ENCODE measurements at places on chromosomes 5 and 9. TPM values are rescaled to one million over a fixed set of nuclear protein-coding genes. Genes with fewer than 3 reads are reported as not detected.

- no peak overlapping the region for H3K27ac ChIP-seq
- peaks cover 20% of the 10 kb centered on the region for H3K4me1 ChIP-seq
- H3K27me3 ChIP-seq, result peaks cover 100% of the 10 kb centered on the region
Observed at GRCh38 chr9:132586830-132587591, 4.6 kb downstream of the BARHL1 start.

- peaks cover 20% of the 10 kb centered on the region for H3K36me3 ChIP-seq
- no peak overlapping the region for H3K4me3 ChIP-seq
- DNase-seq, result no peak
- H3K27me3 ChIP-seq, result no peaks in the 10 kb centered on the region
- H3K4me1 ChIP-seq, result no peaks in the 10 kb centered on the region
- H3K27ac ChIP-seq, result no peak overlapping the region
Observed at GRCh38 chr9:93296889-93297480, 113.0 kb downstream of the WNK2 start.

DNA sequence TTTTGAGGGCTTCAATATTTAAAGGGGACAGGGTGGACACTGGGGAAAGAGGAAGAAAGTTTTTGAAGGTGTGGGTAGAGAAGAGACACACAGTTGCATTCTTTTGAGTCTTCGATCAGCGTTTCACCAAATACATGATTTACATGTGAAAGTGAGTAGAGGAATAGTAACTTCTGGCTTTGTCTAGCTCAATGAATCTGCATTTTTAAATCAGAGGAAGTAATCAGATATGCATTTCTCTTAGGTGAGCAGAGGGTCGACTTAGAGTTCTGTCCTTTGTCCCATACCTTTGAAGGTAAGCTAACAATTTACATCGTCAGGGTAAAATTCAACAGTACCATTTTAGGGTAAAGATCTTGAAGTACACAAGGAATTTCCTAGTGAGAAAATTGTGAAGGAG, 406.4 kb upstream of the ZNF462 start:
- H3K27ac ChIP-seq, result no peak overlapping the region
- DNase-seq, result no peak
- no peaks in the 10 kb centered on the region for H3K27me3 ChIP-seq
- H3K36me3 ChIP-seq, result no peaks in the 10 kb centered on the region

The MPDZ gene
- 62.9 TPM for total RNA-seq

DNA sequence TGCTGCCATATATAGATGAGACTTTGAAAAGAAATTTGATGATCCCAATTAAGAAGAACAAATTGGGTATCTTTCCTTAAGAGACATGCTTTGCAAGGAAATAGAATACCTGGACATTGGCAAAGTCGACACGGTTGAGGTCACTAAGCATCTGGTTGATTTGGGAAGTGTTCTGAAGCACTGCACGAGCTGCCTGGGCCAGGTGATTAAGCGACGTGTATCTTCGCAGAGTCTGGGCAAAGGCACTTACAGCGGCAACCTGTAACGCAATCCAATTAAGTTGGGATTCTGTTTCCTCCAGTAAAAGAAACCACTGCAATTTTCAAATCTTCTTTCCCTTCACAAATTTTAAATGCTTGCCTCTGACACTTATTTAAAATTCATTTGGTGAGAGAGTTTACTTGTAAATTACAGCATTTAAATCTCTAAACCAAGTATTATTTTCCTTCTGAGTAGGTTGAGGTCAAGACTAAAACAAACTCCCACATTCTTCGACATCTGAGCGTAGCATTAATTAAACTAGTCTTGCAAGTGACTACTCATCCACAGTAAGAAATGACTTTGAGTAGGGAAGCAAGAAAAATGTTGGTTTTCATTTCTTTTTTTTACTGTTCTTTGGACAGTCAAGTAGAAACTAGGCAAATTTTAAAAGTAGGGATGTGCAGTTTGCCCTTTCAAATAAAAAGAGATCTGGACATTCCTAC, 262.8 kb downstream of the RFX3 start:
- DNase-seq, result no peak
- no peak overlapping the region for H3K27ac ChIP-seq
- no peaks in the 10 kb centered on the region for H3K27me3 ChIP-seq
- no peak overlapping the region for H3K4me3 ChIP-seq

DNA sequence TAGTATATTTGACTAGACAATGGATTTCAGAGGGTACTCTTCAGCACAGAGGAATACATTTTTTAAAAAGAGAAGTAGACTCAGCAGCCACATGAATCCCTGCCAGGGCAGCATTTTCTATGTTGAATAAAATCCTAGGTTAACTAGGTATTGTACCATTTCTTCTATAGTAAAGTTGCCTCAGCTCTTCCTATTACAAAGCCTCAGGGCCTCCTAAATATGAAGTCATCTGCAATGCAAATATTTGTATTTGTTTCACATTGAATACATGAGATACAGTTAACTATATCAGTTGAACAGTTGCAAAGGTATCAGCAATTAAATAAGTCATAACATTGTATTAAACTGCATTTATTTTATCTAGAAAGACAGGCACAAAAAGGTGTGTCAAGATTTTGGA, 59.5 kb downstream of the NUDT12 start:
- H3K27ac ChIP-seq, result no peak overlapping the region
- H3K36me3 ChIP-seq, result no peaks in the 10 kb centered on the region
- no peaks in the 10 kb centered on the region for H3K4me1 ChIP-seq
- H3K4me3 ChIP-seq, result no peak overlapping the region

- no peak for DNase-seq
- no peak overlapping the region for H3K4me3 ChIP-seq
- peak overlapping the region; percentile 100 for H3K27ac ChIP-seq
- H3K27me3 ChIP-seq, result no peaks in the 10 kb centered on the region
Observed at GRCh38 chr5:149544028-149544420, 7.2 kb downstream of the CSNK1A1 start.

The TMOD1 gene
- total RNA-seq, result 41.7 TPM

DNA sequence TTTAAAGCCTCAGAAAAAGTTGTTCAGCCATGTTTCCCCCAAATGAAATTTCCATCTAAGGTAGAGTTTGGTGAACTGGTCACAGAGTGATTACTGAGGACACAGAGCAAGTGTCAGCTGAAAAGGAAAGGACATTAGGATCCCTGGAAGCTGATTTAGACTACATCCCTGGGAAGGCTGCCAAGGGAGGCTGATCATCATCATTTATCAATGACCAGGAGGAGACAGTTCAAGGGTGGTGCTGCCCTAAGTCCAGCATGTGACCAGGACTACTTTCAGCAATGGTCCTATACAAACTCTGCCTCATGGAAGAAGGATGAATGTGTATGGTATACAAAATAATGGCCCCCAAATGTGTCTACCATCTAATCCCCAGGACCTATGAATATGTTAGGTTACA, 120.6 kb downstream of the PIK3R1 start:
- DNase-seq, result no peak
- H3K27ac ChIP-seq, result no peak overlapping the region
- H3K4me3 ChIP-seq, result no peak overlapping the region
- H3K4me1 ChIP-seq, result no peaks in the 10 kb centered on the region

DNA sequence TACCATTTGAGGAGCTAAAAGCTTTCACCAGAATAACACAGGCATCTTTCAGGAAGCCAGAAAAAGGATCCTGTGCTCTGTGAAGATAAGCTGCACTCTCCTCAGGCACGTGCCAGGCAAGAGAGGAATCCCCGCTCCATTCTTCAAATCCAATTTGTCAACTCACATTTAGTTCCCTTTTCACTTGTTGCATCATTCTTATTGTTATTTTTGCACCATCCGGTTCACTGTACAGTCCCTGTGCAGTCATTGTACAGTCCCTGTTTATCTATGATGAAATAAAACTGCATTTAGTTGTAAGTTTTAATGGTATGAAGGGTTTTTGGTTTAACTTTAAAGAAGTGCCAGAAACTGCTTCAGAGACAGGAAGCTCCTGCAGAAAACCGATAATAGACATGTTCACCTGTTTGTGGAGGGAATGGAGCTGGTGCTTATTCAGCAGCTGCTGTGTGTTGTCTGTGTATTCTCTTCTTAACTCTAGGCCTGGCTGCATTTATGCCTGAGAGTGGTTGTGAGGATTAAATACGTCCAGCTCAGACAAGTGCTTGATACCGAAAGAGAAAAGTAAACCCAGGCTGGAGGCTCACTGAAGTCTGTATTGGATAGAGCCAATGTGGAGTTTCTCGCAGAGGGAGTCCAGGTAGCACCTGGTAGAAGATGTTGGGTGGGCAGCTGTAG, 22.4 kb downstream of the IFNW1 start:
- no peaks in the 10 kb centered on the region for H3K27me3 ChIP-seq
- no peak overlapping the region for H3K4me3 ChIP-seq
- H3K4me1 ChIP-seq, result peaks cover 5% of the 10 kb centered on the region
- DNase-seq, result no peak
- no peaks in the 10 kb centered on the region for H3K36me3 ChIP-seq

- no peaks in the 10 kb centered on the region for H3K36me3 ChIP-seq
- no peak overlapping the region for H3K4me3 ChIP-seq
- H3K4me1 ChIP-seq, result no peaks in the 10 kb centered on the region
- no peak for DNase-seq
- H3K27me3 ChIP-seq, result no peaks in the 10 kb centered on the region
- no peak overlapping the region for H3K27ac ChIP-seq
Observed at GRCh38 chr9:112028242-112029221, 131.9 kb downstream of the UGCG start.

DNA sequence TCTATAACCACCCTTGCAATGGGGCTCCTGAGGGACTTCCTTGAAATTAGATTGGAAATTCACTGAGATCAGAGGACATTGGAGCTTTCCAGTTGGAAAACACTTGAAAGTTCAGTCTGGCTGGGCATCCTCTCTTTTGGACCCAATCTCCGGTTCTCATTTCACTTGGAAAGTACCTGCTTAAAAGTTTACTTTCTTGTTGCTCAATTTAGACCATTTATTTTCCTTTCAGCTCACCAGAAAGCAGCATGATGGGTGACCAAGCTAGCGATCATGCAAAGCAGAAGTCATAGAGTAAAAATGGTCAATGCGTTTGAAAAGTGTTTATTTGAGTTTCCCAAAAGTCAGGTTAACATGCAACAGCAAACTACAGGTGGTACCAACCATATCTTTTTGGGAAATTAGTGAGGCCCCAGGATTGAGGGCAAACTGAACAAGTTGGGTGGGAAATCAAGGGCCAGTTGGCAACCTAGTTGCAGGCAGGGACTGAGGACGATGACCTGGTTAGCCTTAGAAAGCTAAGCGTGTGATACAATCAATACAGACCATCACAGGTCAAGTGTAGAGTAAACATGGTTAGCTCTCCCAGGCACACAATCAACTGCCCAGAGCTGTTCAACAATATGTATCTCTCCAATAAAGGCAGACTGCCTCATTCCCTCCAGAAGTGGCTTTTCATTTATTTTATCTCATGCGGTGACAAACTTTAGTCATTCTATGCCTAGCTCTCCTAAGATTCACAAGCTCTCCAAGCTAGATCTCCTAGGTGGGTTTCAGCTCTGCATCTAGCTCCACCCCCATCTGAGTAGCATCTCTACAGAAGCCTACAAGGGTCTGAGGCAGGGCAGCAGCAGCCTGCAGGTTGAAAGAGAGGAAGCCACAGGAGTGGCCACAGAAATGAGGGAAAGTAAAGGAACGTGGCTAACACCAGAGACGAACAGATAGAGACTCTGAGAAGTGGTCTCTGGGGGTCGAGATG, 136.9 kb downstream of the UGCG start:
- no peak overlapping the region for H3K4me3 ChIP-seq
- no peaks in the 10 kb centered on the region for H3K36me3 ChIP-seq
- no peaks in the 10 kb centered on the region for H3K27me3 ChIP-seq
- no peak for DNase-seq
- no peak overlapping the region for H3K27ac ChIP-seq

The APBB3 gene
- total RNA-seq, result 14.3 TPM

The ANKRD33B gene
- total RNA-seq, result 2.7 TPM

- no peak overlapping the region for H3K27ac ChIP-seq
- no peaks in the 10 kb centered on the region for H3K4me1 ChIP-seq
- peaks cover 26% of the 10 kb centered on the region for H3K36me3 ChIP-seq
- DNase-seq, result no peak
- H3K4me3 ChIP-seq, result no peak overlapping the region
Observed at GRCh38 chr9:71685988-71686387, 82.3 kb downstream of the CEMIP2 start.

- no peaks in the 10 kb centered on the region for H3K36me3 ChIP-seq
- H3K27me3 ChIP-seq, result no peaks in the 10 kb centered on the region
- peaks cover 6% of the 10 kb centered on the region for H3K4me1 ChIP-seq
- DNase-seq, result no peak
Observed at GRCh38 chr5:160174780-160175437, 54.4 kb upstream of the FABP6 start.

The RORB gene
- total RNA-seq, result 0.82 TPM
